NCI-H2081 treated with DMSO at 0.1 percent for 48 hours (cell line): ENCODE measurements at places on chromosomes 2 and 18.
A peak's percentile ranks its signal among the peaks of the same experiment; 100 is the strongest.

DNA sequence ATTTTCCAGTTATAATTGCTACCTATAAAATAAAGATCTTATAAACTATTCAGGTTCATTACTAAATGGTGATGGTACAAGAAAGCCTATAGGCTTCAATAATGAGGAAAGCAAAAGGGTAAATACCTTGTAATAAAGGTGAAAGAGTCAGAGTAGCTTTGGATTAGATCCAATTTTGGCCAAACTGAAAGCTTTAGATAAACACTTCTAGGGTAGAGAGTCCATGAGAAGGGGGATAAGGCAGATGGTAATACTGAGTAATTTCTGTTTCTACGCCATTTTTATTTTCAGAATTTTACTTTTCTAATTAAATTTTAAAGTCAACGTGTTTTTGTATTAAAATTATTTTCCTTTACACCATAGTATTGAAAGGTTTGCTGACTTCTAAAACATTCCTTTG lies 9.4 kb downstream of the CASP8 start:
- DNase-seq: no peak

- DNase-seq: no peak
Observed at GRCh38 chr2:181910028-181910831, 18.7 kb downstream of the ITPRID2 start.

DNA sequence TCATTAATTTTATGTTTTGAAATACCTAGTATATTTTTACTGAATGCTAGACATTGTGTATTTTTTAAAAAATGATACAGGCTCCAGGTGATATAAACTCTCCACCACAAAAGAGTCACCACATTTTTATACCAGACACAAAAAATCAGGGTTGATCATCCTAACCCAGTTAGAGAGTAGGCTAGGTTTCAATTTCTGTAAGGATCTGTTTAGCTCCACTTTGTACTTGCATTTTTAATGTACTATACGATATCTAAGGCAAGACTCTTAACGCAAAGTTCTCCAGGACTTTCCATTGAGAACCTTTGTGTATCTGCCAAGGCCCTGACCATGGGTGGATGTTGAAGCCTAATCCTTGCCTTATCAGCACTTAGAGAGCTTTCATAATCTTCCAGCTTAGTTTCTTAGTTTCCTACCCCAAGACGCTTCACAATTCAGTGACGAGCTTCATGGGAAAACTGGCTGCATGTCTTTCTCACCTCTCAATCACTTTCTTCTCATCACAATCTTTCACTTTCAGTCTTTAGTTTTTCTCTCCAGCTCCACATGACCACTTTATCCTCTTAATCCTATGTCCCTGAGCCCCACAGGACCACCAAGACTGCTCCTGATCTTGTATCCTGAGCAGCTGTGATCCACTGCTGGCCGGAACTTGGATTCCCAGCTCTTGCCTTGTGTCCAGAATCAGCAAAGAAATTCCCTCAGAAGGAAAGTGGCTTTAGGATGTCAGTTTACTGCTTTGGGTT lies 635.8 kb downstream of the RNF144A start:
- no peak for DNase-seq

GRCh38 chr2:10071595-10071994 lies 8.6 kb downstream of the CYS1 start:
- DNase-seq: no peak

- DNase-seq: no peak
Observed at GRCh38 chr18:80229363-80229762, 18.0 kb downstream of the PARD6G start.

DNA sequence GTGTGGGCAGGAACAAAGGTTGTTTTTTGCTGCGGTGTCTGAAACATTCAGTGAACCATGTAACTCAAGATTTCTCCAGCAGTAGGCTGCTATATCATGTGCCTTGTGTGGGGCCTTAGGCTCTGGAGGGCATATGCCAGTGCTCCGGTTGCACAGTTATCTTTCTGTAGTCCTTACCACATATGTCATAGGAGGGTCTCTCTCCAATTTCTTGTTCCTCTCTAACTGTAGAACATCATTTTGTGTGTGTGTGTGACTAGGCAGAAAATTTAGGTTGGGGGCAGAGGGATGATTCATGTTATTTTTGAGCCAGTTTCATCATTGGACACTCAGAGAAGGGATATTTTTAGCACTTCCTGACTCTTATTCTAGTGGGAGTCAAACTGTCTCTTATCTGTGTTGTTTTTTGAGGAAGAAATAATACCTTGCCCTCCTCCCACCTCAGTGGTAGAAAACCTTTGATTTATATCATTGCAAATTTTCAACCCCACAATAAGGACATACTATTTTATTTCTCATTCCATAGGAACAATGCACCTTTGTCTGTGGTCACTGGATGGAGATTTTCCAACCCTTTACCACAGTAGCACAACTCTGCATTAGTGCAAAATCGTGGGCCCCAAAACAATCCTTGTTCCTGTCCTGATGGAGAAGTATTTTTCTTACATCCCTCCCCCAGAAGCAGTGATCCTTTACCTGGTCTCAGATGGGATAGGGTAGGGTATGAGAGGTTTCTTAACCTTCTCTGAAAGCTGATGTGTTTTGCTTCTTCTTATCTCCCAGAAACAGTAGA lies 113.9 kb downstream of the CCDC74A start:
- DNase-seq: no peak

- DNase-seq: no peak
Observed at GRCh38 chr2:197862246-197862955, 58.0 kb downstream of the PLCL1 start.

DNA sequence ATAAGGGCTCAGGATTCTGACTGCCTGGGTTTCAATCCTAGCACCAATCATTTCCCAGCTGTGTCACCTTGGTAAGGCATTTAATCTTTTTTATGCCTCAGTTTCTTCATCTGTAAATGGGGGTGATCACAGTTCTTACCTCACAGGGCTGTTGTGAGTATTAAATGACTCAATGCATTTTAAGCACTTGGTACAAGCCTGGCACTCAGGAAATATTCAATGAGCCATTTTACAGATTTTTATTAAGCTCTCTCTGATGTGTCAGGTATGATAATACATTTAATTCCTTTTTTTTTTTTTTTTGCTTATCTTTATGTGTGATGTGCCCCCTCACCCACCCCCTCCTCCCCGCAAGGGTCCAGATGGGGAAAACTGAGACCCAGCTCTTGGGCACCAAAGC lies 12.0 kb downstream of the SPEG start:
- DNase-seq: no peak

- DNase-seq: no peak
Observed at GRCh38 chr2:241951920-241952319, 82.4 kb downstream of the RTP5 start.

- DNase-seq: no peak
Observed at GRCh38 chr18:49778826-49779465, 34.4 kb downstream of the ACAA2 start.

DNA sequence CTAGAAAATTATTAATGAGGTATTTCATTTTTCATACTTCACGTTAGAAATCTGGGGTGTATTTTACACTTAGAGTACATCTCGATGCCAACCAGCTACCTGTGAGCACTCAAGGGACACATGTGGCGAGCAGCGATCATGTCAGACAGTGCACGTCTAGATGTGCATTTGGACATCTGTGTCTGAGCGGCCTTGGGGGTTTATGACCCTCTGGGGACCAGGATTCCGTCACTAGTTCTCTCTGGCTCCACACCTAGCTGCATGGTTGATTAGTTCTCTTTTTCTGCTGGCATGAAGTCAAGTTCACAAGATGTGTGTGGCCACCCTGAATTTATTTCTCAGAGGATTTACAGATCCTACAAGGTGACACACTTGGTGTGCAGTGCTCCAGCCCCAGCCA lies 192.2 kb downstream of the TSN start:
- DNase-seq: no peak

DNA sequence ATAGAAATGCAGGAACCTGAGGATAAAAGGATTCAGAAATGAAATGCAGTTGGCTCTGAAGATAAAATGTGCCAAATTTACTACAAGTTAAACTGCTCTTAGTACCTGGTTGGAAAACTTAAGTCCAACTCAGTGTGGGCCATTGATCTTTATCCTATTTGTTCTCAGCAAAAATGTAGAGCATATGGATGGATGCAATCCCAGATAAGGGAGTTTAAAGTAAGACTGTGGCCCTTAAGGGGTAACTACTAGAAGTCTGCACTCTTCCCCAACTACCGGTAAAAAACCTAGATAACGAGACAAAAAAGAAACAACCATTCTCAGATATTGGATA lies 63.9 kb downstream of the MDH1 start:
- DNase-seq: no peak

DNA sequence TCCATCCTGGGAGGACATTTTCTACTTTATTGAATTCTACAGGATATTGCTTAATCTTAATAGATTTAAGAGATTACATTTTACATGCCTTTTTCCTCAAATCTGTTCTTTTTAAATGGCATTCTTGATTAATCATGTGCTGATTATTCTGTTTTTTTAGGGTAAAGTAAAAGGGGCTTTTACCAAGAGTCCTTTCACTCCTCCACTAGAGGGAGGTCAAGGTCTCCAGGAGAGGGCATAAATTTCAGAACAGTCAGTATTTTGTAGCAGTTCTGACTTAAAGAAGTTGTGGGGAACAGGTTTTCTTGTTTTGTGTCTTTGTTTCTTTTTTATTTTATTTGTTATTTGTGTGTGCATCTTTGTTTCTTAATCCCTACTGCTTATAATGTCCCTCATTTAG lies 25.4 kb downstream of the WDR75 start:
- no peak for DNase-seq

GRCh38 chr18:34880882-34881834 lies 160.1 kb upstream of the MAPRE2 start:
- DNase-seq: peak; percentile 7
